ENCODE measurements at places on chromosomes 7 and 10.
A peak's percentile ranks its signal among the peaks of the same experiment; 100 is the strongest.

DNA sequence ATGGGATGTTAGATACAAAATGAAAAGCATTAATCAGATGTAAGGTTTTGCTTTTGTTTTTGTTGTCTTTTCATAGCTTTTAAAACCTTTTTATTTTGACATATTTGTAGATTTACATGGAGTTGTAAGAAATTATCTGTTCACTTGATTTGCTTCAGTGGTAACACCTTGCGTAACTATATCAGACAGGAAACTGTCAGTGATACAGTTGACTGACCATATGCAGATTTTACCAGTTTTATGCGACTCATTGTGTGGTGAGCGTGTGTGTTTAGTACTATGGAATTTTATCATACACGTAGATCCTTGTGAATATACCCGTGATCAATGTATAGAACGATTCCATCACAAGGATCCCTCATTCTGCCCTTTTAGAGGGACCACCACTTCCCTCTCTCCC, 701.4 kb downstream of the SUGCT start:
- no peak for DNase-seq

DNA sequence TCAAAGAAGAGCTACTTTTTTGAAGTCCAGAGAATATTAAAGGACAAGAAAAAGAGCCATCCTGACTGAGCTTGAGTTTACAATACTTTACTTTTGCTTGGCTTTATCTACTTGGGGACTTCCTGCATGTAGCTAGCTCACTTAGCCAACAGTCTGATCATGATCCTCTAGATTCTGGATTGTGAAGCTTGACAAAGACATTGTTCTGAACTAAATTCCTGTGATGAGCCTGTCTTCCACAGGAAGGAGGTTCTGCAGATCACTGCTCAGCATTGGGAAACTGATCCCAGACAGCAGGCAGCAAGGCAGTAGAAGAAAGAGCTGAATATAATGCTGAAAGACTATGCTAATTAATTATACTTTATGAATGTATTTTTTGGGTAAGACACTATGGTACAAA, 296.4 kb downstream of the DGKB start:
- no peak for DNase-seq

- DNase-seq, result no peak
Measured at GRCh38 chr10:110074298-110074697, 66.5 kb downstream of the ADD3 start.

DNA sequence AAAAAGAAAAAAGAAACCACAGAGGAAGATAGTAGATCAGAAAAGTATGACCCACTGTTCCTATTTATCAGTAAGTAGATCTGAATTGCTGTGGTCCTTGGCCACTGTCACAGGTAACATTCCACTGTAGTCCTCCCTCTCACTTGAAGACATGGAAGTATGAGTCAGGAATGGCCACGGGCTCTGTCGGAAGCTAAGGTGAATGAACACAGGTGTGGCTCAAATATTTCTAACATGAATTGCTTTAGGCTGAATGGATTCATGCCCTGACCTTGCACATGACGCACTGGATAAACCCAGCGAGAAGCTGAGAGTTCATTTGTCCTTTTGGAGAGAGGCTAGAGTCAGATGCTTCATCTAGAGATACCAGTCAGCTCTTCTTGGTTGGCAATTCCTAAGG, 224.5 kb upstream of the SP8 start:
- no peak for DNase-seq

DNA sequence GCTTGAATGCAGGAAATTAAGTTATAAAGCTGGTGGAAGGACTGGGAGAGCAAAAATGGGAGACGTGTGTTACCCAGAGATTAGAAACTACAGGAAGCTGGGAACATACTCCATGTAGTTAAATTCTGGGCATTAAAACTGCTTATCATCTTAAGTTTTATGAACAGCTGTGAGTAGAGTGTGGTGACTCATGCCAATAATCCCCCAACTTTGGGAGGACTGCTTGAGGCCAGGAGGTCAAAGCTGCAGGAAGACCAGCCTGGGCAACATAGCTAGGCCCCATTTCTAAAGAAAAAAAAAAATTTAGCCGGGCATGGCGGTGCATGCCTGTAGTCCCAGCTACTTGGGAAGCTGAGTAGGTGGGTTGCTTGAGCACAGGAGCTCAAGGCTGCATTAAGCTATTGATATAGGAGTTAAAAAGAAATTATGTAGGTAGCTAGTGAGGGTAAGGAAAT, 56.2 kb upstream of the SEPHS1 start:
- DNase-seq, result no peak

DNA sequence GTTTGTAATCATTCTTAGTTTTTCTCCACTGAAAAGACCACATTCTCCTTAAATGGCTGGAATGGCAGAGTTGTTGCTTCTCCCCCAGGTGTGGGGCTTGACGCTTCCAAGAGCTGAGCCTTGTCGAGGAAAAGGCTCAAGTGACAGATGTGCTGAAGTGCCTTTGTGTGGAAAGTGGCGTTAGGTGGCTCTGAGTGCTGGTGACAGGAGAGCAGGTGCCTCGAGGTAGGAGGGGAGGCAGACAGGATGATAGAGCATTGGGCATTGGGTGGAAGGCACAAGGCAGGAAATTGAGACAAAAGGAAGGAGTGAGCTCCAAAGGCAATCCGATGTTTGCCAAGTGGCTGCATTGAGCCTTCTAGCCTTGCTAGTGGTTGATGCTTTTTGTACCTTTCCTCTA, 6.7 kb downstream of the KIAA1217 start:
- no peak for DNase-seq

- DNase-seq, result no peak
Measured at GRCh38 chr7:74476626-74477025, 22.9 kb downstream of the GTF2IRD1 start.

DNA sequence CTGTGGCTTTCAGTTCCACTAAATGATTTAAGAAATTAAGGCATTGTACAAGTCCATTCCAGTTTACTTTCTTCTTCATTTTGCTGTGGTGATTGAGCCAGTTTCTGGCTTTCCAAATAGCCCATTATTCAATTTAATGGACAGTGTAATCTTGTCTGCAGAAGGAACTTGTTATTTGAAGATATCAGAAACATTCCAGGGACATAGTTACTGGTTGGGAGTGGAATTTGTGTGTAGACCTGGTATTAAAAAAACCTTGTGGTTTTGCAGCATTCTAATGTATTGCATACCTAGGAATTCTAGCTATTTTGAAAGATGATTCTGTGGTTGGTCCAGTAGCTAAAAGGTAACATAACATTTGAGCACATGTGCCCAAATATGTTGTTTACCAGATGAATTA, 72.2 kb downstream of the MCU start:
- peak; percentile 46 for DNase-seq

GRCh38 chr10:5590816-5591215, 66.1 kb downstream of the CALML3 start:
- no peak for DNase-seq

DNA sequence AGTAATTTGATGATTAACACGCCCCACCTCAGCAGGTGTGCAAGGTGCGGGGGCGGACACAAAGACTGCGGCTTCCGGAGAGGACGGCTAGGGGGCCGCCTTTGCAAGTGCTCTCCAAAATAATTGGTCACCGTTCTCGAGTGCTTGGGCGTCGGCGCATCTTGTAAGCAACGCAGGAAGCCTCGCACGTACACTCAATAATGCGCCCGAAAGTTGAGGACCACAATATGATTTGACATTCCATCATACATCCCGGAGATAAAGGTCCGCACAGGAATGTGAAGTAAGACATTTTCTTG, 114.7 kb downstream of the EBF3 start:
- no peak for DNase-seq

DNA sequence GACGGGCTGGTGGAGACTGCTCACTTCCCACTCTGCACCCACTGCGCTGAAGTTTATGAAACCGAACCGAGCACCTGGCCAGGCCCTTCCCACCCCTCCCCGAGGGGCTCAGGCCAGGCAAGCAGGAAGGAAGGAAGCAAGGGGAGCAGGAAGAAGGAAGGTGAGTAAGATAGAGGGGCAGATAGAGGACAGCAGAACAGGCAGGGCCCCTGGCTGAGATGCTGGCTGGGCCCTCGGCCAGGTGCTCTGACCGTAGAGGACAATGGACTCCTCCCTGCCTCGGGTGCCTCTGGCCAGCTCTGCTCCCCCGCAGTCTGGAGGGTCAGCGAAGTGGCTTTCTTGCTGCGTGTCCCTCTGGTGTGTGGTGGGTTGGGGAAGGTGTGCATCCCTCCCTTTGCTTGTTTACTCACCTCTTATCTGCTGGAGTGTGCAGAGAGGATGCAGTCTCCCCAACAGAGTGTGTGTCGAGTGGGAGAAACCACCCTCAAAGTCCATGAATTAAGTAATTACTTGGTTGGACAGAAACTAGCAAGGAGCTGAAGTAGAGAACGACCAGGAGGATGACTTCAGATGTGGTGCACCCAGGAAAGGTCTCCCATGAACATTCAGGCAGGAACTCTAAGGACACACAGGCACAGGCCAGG, 82.8 kb upstream of the PPP2R2D start:
- DNase-seq, result no peak

GRCh38 chr10:132644527-132645246, 107.1 kb downstream of the INPP5A start:
- no peak for DNase-seq

GRCh38 chr7:90749774-90750173, 153.7 kb downstream of the CDK14 start:
- DNase-seq, result no peak

GRCh38 chr10:10992072-10992471, 25.6 kb upstream of the CELF2 start:
- no peak for DNase-seq

DNA sequence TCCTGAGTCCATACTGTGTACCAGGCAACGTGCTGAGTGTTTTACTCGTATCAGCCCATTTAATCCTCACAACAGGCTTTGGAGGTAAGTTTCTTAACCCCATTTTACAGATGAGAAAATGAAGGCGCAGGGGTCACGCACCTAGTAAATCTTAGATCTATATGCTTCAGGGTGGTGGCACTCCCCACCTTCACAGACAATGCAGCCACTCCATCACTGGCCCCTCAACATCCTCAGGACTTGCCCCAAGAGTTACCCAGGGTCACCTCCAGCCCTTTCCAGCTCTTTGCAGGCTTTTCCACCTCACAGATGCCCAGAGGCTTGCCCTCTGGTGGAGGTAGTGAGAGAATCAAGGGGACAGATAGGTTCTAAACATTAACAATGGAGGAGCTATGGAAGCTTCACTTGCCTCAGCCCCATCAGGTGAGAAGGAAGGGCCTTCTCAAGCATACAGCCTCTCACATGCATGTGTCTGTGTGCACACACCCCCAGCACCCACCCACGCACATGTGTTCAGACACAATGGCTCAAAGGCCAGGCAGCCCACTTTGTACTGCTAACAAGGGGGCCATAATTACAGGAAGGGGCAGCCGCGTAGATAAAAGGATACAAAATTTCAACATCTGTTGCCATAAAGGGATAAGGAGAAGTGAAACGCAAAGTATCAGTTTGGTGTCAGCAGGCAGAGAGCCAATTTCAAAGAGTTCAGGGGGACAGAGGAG, 29.1 kb downstream of the DPCD start:
- no peak for DNase-seq

GRCh38 chr10:70592186-70592735, 10.3 kb downstream of the PRF1 start:
- DNase-seq, result no peak

GRCh38 chr10:84574102-84574501, 245.7 kb downstream of the CCSER2 start:
- DNase-seq, result no peak

GRCh38 chr7:1555813-1556543, at the start of gene TMEM184A:
TMEM184A (minus strand) TSS chr7:1556205; CDS start chr7:1555484, 721 bp downstream.
- DNase-seq, result no peak

DNA sequence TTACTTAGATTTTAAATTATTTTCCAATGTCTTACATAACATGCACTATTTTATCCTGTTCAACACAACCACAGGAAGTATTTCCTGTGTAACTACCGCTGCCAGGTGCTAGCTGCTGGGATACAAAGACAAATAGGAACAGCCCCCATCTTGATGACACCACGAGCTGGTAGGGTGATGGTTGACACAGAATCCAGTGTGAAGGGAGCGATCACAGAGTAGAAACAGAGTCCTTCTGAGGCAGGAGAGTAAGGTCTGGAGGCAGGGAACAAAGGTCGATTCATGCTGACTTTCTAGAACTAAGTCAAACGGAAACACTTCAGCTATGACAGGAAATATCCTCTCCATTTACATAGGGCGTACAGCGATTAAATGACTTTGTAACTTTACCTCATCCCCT, 232.3 kb downstream of the ADAM12 start:
- DNase-seq, result no peak

DNA sequence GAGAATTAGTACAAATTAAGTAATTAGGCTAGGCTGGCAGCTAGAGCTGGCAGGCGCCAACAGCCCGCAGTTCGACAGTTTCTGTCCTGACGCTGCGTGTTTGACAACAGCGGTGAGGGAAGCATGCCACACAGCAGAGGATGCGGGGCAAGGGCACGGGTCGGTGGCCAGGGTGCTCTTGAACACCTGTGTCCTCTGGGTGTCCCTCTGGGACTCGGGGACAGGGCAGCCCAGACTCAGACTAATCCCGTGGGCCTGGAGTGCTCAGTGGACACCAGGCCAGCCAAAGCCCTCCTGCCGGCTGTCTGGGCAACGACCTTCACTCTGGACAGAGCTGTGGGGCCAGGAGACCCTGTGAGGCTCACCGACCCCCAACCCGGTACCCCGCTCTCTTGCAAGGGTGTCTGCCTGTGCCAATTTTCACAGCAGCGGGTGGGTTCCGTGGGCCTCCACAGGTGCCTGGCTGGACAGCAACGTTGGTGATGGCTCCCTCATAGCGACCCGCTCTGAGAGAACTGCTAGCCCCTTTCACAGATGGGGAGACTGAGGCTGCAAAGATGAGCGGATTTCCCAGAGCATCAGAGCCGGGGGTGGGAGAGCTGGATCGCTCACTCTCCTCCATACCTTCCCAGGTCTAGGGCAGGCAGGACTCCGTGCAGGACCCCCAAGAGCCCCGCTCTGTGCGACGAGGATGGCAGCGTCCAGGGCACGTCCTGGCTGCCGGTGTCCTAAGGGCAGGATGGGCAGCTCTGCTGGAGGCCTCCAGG, 48.5 kb downstream of the FOXL3 start:
- DNase-seq, result no peak

DNA sequence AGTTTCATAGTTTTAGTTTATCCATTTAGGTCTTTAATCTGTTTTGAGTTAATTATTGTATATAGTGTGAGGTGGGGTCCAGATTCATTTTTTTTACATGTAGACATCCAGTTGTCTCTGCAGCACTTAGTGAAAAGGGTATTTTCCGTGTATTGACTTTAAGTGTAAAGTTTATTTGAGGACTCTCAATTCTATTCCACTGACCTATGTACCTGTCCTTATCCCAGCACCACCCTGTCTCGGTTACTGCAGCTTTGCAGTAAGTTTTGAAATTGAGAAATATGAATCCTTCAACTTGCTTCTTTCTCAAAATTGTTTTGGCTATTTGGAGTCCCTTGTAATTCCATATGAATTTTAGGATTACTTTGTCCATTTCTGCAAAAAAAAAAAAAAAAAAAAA, 29.8 kb downstream of the FHIP2A start:
- no peak for DNase-seq

GRCh38 chr10:3312403-3312940, 139.9 kb upstream of the PITRM1 start:
- no peak for DNase-seq

GRCh38 chr10:130427216-130427722, 291.1 kb downstream of the GLRX3 start:
- no peak for DNase-seq

- DNase-seq, result no peak
Measured at GRCh38 chr10:51403521-51403920, 295.9 kb downstream of the CSTF2T start.
